ENCODE measurements at places on chromosomes 16 and 17. TPM values are rescaled to one million over a fixed set of nuclear protein-coding genes. Genes with fewer than 3 reads are reported as not detected.

The PPL gene
- total RNA-seq = 5.8 TPM

The P3H4 gene
- total RNA-seq = 110 TPM

GRCh38 chr16:58999762-59000161, 265.6 kb upstream of the GOT2 start:
- DNase-seq = no peak

DNA sequence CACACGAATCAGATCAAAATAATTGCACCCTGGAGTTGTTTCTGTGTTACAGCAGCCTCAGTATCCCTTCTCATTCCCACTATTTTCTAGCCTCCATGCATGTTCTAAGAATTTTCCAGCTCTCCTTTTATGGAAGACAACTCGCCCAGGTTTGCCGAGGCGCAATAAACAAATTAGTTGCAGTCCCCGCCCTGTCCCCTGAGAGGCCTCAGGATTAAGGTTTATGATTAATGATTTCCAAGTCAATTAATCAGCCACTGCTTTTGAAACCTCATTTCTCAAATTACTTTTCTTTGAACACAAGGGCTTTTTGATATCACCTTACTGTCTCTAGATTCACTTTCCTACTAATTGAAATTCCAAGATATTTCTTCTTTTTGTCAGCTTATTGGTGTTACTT, 138.3 kb upstream of the HSBP1 start:
- no peak for DNase-seq

DNA sequence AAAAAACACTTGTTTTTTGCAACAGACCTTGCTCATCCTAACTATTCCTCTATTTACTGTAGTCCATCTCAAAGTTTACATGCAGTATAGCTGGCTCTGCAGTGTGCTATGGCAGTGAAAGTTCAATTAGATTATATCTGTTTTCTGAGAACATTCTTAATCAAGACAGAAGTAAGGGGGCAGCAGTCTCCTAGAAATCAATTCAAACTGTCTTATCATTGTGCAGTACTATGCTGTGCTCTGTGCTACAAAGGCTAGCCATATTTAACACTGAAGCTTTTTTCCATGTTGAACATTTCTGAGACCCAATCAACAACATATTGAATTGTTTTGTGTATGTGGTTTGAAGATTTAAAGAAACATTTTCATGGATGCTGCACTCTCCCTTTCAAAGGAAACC, 11.4 kb downstream of the NETO2 start:
- DNase-seq = no peak

All from astrocyte (in vitro differentiated cells and primary cell).